NCI-H510A (cell line): ENCODE measurements at places on chromosomes 6 and 20.

DNA sequence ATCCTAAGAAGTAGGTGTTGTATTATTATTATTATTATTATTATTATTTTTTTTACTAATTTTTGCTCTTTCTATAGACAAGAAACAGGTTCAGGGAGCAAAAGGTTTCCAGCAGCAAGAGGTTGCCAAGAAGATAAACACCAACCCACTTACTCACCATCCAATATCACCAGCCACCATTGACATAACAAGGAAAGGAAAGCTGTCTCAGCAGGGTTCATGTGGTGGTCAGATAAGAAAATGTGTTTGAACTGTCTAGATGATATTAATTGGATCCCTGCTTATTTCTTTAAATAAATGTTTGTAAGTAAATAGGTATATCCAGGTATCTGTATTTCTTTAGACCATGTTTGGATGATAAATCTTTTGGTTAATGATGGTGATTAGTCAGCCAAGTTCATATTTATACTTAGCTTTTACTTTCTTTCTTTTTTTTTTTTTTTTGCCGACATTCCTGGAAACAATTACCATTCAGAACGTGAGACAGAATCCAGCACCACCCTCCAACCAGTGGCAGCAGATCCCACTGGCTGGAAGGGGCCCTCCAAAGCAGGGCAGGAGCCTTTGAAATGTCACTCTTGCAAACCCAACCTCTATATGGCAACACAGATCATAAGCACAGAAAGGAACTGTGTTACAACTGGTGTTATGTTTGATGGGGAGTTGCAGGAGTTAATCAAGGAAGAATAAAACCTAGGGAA lies 139.2 kb upstream of the ECI2 start:
- DNase-seq, result no peak

DNA sequence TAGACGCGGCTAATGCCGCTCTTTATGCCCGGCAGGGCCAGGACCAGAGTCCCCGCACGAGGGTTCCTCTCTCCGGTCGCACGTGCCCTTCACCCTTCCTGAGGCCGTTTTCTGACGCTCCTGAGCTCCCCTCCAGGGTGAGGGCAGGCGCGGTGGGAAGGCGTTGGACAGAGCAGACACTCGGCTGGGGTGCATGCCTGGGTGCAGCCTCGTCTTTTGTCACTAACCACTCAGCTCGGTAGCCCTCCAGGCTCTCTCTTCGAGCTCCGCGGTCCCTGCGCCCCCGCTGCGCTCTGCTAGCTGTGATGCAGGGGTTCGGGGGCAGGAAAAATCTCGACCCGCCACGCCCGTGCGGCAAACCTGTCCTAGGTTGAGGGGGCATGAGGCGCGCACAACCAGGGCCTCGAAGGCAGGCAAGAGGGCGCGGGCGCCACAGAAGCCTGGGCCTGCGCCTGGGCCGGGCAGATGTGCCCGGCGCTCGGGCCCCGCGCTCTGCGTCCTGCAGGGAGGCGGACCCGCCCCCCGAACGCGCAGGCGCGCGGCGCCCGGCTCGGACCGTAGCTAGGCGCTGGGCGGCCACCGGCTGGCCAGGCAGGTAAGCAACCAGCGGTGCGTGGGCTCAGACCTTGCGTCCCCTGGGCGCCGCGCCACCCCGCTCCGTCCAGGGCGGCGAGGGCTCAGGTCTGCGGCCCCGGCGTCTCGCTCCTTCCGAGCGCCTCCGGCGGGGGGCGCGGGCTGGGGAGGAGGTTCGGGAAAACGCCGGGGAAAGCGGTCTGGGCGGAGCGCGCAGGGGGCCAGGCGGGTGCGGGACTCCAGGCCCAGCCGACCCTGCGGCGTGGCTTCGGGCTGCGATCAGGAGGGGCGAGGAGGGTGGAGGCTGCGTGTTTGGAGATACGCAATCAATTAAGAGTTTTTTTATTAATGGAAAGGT lies at the start of gene L3MBTL1:
Gene L3MBTL1 (plus strand): TSS at position 548 of the 931 bp plus-strand sequence. CDS start 5,807 bp downstream, outside the sequence.
- DNase-seq, result peak; percentile 55

- DNase-seq, result no peak
Measured at GRCh38 chr6:42333612-42334011, 116.0 kb upstream of the MRPS10 start.

- no peak for DNase-seq
Measured at GRCh38 chr6:14709066-14709670, 536.7 kb upstream of the JARID2 start.

- no peak for DNase-seq
Measured at GRCh38 chr20:6122111-6122872, 538 bp downstream of the FERMT1 start.

DNA sequence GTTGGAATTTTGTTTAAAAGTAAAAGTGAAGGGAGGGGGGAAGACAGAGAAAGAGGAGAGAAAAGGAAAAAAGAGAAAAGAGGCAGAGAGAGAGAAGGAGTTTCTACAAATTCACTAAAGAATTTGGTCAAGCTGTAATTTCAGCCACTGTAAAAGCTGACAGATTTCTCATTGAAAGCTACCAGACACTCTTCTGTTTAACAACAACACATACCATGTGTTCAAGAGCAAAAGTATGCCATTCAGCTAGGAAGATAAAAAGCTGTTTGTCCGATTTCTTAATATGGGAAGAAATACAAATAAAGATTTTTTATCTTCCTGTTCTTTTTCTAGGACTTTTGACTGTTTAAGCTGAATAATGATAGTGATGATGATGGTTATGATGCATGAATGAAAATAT lies 204.8 kb upstream of the RSPO3 start:
- no peak for DNase-seq

DNA sequence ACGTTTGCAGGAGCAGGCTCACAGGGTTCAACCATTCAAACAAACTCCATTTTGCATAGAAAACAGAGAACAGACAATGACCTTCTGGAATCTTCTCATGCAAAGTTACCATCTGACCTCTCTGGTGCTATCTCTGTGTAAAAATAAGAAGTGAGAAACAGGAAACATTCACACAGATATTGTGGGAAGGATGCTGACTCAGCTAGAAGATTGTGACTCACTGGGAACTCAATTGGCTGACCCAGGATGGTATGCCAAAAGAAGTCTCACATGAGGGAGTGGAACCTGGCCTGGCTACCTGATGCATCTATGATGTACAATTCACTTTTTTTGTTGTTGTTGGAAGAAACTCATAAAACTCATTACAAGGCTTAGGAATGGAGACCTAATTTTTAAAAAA lies 61.1 kb upstream of the TBX18 start:
- no peak for DNase-seq

DNA sequence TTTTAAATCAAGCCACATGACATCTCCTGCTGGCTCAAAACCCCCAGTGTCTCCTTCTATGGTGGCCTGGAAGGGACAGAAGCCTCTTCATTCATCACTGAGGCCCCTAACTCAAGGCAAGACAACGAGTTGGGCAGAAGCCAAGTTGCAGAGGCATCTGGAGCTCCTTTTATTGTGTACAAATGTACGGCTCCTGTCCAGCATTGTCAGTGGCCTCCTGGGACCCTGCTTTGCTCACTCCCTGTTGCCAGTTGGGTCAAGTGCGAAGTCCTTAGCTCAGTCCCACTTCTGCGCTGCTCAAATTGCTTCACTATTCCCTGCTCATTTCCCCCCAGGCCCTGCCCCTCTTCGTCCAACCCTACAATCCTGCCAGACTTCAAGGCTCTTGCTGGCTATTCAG lies 181.2 kb upstream of the PMEPA1 start:
- no peak for DNase-seq

GRCh38 chr6:152948150-152948768 lies 34.6 kb downstream of the FBXO5 start:
- DNase-seq, result no peak

GRCh38 chr6:160431791-160432404 lies 83.7 kb downstream of the SLC22A3 start:
- no peak for DNase-seq

- DNase-seq, result no peak
Measured at GRCh38 chr20:34269996-34270627, 28.9 kb downstream of the ASIP start.

GRCh38 chr6:13220266-13220665 lies 108.1 kb downstream of the TBC1D7 start:
- no peak for DNase-seq

GRCh38 chr6:93735099-93735498 lies 315.7 kb upstream of the EPHA7 start:
- DNase-seq, result no peak
